Cerebellar nuclear complex (tissue), 1 donor: ENCODE measurements at places on chromosomes 3 and 15.

DNA sequence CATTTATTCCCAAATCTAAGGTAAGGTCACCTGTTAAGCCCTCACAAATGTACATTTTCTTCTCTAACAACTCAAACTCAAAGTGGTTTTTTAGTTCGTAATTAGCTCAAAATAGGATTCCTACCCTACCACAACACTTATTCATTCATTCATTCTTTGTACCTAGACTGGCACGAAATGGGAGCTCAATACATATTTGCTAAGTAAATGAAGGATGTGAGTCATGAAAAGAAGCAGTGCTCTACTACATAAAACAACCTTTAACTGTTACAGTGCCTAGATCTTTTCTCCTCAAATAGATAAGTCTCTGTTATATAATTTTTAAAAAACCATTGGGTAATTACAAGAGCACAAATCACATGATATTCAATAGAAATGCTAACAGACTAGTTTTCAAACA, 13.1 kb downstream of the RSL24D1 start:
- no peak for DNase-seq

- no peak for DNase-seq
Measured at GRCh38 chr3:2783261-2783660, 326.9 kb downstream of the IL5RA start.

DNA sequence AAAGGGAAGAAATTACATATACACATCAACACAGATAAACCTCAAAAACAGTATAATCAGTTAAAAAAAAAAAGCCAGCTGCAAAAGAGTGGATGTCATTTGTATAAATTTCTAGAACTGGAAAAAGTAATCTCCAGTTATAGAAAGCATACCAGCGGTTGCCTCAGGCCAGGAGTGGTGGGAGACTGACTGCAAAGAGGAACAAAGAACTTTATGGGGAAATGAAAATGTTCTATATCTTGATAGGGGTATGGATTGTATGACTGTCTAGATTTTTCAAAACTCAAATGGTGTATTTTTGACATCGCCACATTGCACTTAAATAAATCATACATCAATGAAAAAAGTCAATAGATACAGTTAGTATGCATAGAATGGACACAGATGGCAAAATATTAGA, 241.6 kb downstream of the SCAPER start:
- no peak for DNase-seq

DNA sequence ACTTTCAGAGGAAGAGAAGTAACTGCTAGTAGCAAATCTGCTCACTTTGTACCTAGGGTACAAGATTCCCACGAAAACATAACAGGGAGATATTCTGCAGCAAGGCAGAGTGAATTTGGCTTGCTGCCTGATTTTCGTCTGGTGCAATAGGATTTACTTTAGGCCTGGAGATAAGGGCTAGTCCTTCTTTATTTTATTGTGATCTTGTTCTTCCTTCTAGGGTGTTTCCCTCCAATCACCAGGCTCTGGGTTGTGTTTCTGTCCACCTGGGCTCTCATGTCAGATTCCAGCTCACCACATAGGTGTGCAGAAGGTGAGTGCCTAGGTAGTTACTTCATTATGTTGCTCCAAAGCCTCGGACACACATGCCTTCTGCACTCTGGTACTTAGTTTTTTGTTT, 211.8 kb upstream of the RGMA start:
- DNase-seq, result no peak

DNA sequence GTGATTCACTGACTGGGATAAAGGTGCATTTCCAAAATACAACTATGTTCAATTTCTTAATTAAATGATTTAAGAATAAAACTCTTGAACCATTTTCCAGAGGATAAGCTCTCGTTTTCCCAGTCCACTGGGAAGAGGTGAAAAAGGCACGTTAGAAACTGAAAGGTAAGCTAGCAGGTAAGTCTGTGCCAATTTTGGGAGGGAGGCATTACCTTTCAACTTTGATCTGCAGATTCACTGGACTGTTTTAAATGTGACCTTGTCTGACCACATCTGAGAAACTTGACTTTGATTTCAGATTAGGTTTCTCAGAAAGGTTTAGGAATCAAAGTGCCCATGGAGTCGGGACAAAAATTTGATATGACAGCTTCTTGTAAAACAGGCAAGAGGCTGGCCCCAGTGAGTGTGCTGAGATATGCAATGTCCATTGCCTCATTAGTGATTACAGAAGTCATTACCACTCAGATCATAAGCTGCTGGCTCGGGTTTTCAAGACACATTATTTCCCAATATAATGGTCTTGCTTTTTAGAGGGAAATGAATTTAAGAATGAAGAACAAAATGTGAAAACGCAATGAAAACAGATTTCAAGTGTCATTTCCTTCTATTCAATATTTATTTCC, 118.8 kb downstream of the ADAMTS9 start:
- DNase-seq, result no peak

- no peak for DNase-seq
Measured at GRCh38 chr3:12508291-12508700, 24.0 kb downstream of the TSEN2 start.

DNA sequence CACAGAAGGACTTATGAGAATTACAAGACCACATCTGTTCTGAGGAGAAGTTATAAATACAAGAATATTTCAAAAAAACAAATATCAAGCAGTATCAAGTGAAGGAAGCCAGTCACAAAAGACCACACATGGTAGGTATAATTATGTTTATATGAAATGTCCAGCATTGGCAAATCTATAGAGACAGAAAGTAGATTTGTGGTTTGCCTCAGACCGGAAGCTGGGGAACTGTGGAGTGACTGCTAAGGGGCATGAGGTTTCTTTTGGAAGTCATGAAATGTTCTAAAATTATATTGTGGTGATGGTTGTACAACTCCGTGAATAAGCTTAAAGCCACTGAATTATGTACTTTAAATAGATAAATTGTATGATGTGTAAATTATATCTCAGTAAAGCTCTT, 136.9 kb downstream of the FRMD5 start:
- no peak for DNase-seq

DNA sequence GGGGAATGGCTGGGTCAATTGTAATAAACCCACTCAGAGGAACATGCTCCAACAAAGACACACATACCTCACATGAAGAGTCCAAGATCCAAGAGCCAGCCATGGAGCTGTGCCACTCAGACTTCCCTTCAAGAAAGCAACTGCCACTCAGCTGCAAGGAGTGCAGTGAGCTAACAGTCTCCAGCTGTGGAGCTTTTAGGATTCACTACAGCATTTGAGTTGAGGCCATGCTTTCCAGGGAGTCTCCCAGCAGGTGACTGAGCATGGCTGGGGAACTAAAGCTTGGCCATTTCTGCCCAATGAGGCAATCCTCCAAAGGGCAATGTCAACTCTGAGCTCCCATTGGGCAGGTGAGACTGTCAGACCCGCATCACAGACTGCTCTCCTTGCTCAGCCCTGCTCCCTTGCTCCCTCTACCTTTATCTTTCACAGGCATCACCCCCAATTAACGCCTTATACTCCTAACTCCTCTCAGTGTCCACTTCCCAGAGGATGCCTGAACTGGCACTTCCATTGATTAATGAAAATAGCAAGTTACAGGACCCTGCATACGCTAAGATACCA, 165.3 kb upstream of the CTNNB1 start:
- no peak for DNase-seq

DNA sequence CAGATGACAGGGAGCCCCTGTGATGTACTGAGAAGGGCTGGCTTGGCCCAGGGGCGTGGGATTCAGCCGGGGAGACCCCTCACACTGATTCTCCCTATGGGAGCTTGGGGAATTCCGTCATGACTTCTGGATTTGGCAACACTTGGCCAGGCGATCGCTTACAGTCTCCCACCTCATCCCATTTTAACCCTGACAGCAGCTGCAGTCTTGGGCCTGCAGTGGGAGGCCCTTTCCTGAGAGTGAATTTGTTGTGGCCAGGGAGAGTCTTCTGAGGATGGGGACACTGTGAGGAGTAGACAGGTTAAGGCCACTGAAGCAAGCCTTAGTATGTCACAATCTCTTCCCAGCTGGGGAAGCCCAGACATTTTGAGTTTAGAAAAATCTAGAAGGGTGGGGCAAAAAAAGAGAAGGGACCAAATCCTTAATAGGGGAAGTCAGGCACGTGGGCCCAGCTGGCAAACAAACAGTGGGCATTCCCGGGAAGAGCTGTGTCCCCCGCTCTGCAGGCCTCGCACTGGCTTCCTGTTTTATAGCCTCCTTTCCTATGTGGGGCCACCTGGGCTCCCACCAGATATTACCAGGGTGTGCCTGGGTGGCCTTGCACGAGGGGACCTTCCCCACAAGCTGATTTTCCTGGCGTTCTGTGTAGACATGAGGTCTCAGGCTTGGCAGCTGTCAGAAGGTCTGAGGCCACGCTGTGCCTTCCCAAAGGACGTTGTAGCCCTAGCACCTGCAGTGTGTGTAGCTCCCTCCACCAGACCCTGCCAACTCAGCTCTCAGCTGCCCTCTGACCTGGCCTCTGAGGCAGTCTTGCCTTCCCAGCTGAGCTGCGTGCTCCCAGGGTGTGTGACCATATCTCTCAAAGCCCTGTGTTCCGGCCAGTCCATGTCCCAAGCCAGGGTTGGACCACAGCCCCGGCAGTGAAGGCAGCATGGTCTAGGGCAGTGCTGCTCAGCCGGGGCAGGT, 64.5 kb downstream of the FEM1B start:
- no peak for DNase-seq

DNA sequence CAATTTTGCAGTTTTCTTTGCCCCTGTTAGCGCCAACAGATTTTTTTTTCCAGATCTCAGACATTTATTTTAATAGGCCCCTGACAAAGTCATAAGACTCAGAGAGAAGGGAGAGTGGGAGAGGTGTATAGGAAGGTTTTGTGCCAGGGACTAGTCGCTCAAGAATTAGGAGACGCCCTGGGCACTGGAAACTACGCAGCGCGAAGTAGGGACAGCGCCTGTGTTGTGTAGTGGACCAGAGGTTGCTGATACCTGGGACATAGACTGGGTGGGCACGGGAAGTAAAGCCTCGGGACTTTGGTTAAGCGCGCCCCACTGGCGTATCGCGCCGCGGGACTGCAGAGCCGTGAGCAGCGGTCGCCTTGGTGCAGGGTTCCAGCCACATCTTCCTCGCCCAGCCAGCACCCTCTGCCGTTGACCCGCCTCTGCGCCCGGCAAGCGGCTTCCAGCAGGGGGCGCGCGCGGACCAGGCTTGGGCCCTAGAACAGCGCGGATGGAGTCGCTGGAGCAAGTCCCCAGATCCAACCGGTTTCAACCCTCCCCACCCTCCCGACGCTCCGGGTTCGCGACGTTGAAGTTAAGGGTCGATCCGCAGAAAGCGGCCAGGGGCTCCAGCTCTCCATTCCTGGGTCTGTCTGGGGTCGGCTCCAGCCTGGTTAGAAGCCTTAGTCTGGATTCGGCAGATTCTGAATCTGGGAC, 3.0 kb upstream of the ISLR2 start:
- DNase-seq, result peak; percentile 1
